ENCODE measurements at places on chromosomes 7 and 10. TPM values are rescaled to one million over a fixed set of nuclear protein-coding genes. Genes with fewer than 3 reads are reported as not detected.

GRCh38 chr10:91335147-91335546, 75.0 kb upstream of the HECTD2 start:
- H3K27me3 ChIP-seq: peaks cover 1% of the 10 kb centered on the region
- no peak overlapping the region for H3K4me3 ChIP-seq
- H3K4me1 ChIP-seq: no peaks in the 10 kb centered on the region
- DNase-seq: no peak

GRCh38 chr10:97123765-97124164, 62.0 kb downstream of the SLIT1 start:
- no peak overlapping the region for H3K4me3 ChIP-seq
- H3K36me3 ChIP-seq: no peaks in the 10 kb centered on the region
- H3K27me3 ChIP-seq: no peaks in the 10 kb centered on the region
- H3K4me1 ChIP-seq: no peaks in the 10 kb centered on the region

DNA sequence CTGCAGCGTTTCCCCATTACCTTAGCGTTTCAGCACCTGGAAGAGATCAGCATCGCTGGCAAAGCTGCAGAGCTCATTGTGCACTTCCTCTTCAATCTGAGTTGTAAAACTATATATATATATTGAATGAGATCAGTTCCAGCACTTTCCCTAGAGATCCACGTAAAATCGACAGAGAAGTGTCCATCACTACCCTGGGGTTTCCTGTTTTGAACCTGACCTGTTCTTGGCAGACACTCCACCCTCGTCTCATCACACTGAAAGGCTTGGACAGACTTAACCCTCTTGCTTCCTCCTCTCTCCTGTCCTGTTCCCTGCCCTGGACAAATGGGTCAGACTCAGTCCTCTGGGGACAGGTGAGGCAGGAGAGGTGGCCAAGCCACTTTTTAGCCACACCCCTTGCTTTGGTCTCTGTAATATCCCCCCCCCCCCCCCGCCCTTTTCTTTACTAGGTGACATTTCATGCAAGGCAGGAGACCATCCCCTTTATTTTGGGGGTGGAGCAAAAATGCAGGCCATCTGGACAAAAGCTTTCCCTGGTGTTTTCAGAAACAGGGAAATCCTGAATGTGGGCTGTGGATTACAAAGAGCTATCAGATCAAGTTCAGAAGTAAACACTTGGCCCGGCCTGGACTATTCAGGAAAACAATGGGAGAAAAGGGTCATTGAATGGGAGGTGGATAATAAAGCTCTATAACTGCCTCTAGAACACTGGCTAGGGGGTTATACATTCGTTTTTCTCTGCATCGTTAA, 83.7 kb upstream of the KDM7A start:
- DNase-seq: no peak
- H3K27ac ChIP-seq: no peak overlapping the region
- H3K36me3 ChIP-seq: peaks cover 3% of the 10 kb centered on the region
- H3K4me3 ChIP-seq: no peak overlapping the region
- H3K4me1 ChIP-seq: peaks cover 34% of the 10 kb centered on the region

GRCh38 chr7:98483276-98483963, 82.5 kb upstream of the BAIAP2L1 start:
- no peaks in the 10 kb centered on the region for H3K4me1 ChIP-seq
- H3K4me3 ChIP-seq: no peak overlapping the region
- no peak for DNase-seq
- H3K27me3 ChIP-seq: no peaks in the 10 kb centered on the region
- H3K27ac ChIP-seq: no peak overlapping the region

Gene CYP3A4
- not detected for total RNA-seq

GRCh38 chr7:97009753-97010732, 4.7 kb downstream of the DLX6 start:
- H3K36me3 ChIP-seq: no peaks in the 10 kb centered on the region
- no peak overlapping the region for H3K27ac ChIP-seq
- H3K4me3 ChIP-seq: no peak overlapping the region
- H3K4me1 ChIP-seq: peaks cover 7% of the 10 kb centered on the region
- no peak for DNase-seq
- peaks cover 89% of the 10 kb centered on the region for H3K27me3 ChIP-seq

Data from activated CD4-positive, alpha-beta T cell treated with anti-CD3 and anti-CD28 coated beads, Interleukin-2, amount 10 ng/mL, durations not matched to agents 7 days and 5 days (primary cell).